ENCODE measurements at places on chromosomes 12 and 14.

DNA sequence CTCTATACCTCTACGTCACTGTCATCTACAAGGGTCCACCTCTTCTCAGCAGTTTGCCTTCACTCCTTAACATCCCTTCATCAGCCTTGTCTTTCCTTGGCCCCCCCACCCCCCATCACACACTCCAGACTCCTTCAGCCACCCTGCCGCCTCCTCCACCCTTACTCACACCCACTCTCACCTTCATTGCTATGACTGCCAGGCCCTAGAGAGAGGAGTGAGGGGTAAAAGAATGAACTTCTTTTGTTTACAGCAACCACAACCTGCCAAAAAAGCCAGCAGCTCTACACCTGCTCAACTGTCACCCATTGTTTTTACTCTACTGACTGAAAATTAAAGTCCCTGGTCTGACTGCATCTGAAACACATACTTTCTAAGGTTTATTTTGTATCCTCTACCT, 112.8 kb downstream of the DUSP6 start:
- no peak overlapping the region for H3K27ac ChIP-seq
- H3K27me3 ChIP-seq = no peaks in the 10 kb centered on the region
- H3K36me3 ChIP-seq = no peaks in the 10 kb centered on the region
- no peak for DNase-seq

DNA sequence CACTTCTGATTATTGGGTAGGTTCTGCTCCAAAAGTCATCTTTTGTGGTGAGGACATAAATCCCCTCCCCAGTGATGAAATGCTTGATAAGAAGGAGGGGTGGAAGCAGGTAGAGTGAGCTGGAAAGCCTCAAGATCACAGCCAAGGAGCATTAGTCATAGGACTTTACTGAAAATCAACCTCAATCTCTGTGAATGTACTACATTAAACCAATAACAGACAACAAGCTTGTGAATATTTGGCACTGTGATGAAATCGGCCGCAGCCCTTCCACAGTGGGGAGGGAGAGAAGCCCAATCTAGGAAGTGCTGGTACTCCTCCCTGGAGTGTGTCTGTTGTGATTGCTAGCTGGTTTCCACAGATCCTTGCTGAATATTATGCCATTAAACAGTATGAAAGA, 41.2 kb upstream of the PTCSC3 start:
- H3K27me3 ChIP-seq = no peaks in the 10 kb centered on the region
- no peak overlapping the region for H3K4me3 ChIP-seq
- no peaks in the 10 kb centered on the region for H3K4me1 ChIP-seq
- H3K27ac ChIP-seq = no peak overlapping the region
- H3K36me3 ChIP-seq = no peaks in the 10 kb centered on the region
- DNase-seq = no peak

DNA sequence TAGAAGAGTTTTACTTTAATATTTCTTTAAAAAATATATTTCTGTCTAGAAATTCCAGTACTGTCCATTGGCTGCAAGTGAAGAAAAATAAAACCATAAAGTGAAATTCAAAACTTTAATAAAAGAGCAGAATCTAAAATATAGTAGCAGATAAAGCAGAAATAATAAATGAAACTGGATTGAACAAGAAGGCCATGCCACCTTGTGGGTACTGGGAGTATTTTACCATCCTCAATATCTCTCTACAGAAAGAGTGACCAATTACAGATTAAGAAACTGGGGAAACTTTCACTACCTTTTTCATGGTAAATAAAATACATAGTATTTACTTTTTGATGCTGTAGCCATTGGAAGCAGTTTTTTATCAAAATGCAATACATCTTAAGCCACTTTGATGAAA, 220.5 kb downstream of the BCAT1 start:
- no peak overlapping the region for H3K27ac ChIP-seq
- H3K4me1 ChIP-seq = no peaks in the 10 kb centered on the region
- H3K36me3 ChIP-seq = no peaks in the 10 kb centered on the region
- no peaks in the 10 kb centered on the region for H3K27me3 ChIP-seq

DNA sequence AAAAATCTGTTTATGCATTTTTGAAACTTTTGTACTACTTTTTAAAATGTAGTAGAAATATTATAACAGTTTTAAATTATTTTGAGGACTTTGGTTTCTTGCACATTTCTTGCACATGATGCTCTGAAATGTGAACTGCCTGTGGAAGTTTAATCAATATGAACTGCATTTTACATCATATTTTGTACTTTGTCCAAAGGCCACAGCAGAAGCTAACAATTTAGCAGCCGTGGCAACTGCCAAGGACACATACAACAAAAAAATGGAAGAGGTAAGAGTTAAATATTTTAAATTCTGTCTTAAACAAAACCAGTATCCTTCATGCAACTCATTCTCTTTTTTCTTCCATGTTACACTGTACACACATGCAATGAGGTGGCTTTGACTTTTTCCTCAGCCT, 45.1 kb downstream of the SAV1 start:
- no peak overlapping the region for H3K4me3 ChIP-seq
- H3K36me3 ChIP-seq = no peaks in the 10 kb centered on the region
- no peaks in the 10 kb centered on the region for H3K4me1 ChIP-seq

- H3K4me1 ChIP-seq = peaks cover 28% of the 10 kb centered on the region
- H3K27me3 ChIP-seq = no peaks in the 10 kb centered on the region
- no peaks in the 10 kb centered on the region for H3K36me3 ChIP-seq
Measured at GRCh38 chr14:61566537-61567225, 128.6 kb upstream of the HIF1A start.

DNA sequence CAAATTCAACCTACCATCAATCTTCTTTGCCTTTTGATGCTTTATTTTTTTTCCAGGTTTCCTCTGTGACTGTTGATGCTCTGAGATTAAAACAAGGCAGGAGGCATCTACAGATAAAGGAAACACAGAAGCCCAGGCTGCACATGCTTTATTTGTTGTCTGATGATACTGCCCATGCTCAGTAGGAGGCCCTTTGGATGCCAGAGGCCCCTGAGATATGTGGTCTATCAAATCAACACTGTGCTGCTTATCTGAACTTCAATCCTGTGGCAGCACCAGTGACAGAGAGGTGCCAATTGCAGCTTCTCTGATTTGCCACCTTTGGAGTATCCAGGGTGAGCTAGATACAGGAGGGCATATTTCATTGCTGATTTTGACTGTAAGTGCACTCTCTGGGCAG, 571.3 kb upstream of the TBX3 start:
- no peaks in the 10 kb centered on the region for H3K36me3 ChIP-seq
- no peak overlapping the region for H3K4me3 ChIP-seq
- no peak overlapping the region for H3K27ac ChIP-seq
- H3K27me3 ChIP-seq = no peaks in the 10 kb centered on the region
- no peaks in the 10 kb centered on the region for H3K4me1 ChIP-seq

DNA sequence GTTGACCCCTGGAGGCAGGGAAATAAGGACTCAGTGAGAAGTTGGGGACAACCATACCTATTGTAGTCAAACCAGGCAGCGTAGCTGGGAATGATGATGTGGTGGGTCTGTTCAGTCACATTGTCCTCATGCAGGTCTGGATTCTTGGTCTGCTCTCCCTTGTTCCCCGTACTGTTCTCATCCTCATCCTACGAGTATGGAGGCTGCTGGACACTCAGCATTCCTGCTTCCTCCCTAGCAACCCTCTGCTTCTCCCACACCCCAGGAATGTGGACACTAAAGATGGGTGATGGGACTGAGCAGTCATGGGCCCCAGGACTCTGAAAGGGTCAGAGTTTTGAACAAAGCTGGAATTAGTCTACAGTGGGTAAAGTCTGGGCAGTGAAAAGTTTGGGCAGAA, 10.9 kb downstream of the SMARCC2 start:
- DNase-seq = no peak
- no peak overlapping the region for H3K27ac ChIP-seq
- peaks cover 71% of the 10 kb centered on the region for H3K36me3 ChIP-seq

DNA sequence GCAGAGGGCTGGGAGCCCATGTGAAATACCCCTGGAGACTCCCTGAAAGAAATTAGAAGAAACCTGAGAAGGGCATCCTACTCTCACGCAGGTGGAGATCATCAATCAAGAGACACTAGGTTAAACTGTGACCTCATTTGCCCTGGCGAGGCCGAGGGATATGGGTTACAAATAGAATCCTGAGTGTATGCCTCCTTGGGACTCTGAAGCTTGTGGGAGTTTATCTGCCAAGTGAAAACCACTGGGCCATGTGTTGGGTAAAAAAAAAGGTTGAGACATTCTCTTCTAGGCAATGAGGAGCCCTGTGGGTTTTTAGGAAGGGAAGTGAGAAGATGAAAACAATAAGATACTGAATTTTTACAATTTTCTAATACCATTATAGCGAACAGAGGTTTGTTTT, 160.7 kb upstream of the ARID2 start:
- no peak for DNase-seq
- no peak overlapping the region for H3K4me3 ChIP-seq
- H3K36me3 ChIP-seq = no peaks in the 10 kb centered on the region
- no peak overlapping the region for H3K27ac ChIP-seq
- H3K27me3 ChIP-seq = no peaks in the 10 kb centered on the region
- H3K4me1 ChIP-seq = no peaks in the 10 kb centered on the region

DNA sequence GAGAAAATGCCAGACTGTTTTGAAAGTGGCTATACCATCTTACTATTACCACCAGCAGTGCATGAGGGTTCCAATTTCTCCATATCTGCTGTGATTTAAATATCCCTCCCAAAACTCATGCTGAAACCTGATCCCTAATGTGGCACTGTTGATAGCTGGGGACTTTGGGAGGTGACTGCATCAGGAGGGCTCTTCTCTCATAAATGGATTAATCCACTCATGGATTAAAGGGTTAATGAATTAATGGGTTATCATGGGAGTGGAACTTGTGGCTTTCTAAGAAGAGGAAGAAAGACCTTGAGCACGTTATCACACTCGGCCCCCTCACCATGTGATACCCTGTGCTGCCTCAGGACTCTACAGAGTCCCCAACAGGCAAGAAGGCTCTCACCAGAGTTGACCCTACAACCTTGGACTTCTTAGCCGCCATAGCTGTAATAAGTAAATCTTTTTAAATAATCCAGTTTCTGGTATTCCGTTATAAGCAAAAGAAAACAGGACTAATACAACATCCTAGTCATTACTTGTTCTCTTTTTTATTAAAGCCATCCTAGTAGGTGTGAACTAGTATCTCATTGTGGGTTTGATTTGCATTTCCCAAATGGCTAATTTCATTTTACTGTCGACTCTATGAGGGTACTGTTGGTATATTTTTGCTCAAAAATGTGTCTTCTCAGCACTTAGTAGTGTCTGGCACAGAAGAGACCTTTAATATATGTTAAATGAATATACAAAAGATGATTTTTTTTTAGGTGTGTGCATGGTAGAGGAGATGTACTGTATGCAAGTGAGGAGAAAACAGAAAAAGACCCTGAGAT, 14.3 kb downstream of the PPP1R12A start:
- H3K4me1 ChIP-seq = peaks cover 14% of the 10 kb centered on the region
- no peaks in the 10 kb centered on the region for H3K36me3 ChIP-seq
- no peak overlapping the region for H3K4me3 ChIP-seq
- no peaks in the 10 kb centered on the region for H3K27me3 ChIP-seq
- no peak overlapping the region for H3K27ac ChIP-seq
- no peak for DNase-seq

DNA sequence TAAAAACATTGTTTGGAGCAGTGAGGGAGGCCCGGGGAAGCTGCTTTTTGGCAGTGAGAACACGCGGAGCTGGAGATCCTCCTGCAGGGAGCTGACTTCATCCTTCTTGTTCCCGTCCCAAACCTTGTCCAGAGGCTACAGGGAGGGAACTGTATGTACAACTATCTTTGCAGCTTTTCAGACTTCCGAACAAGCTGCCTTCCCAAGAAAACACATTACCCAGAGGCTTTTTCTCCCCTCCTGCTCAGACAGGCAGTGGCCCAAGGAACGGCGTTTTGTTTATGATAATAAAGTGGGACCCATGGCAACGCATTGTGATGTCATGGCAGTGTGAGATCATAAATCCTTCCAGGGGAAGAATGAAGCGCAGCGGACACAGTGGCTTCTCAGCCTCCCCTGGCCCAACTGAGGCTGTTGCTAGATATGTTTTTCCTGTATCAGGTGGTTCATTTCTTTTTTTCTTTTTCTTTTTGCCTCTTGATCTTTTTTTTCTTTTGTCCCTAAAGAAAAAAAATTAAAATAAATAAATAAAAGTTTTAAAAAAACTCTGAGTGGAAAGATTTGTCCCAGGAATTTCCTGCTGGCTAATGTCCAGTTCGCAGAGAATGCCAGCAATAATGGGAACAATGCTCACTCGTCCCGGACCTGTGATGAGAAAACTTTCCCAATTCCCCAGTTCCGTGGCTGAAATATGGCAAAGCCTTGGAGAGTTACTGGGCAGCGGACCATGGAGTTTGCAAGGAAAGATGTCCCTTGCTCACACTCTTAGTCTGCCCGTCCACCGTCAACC, 103.4 kb upstream of the MAP1LC3B2 start:
- no peaks in the 10 kb centered on the region for H3K27me3 ChIP-seq
- no peak overlapping the region for H3K27ac ChIP-seq
- no peaks in the 10 kb centered on the region for H3K36me3 ChIP-seq
- H3K4me1 ChIP-seq = no peaks in the 10 kb centered on the region

All from effector memory CD4-positive, alpha-beta T cell (primary cell).